Activated CD4-positive, alpha-beta T cell treated with anti-CD3 and anti-CD28 coated beads, Interleukin-2, amount 10 ng/mL, durations not matched to agents 7 days and 5 days (primary cell): ENCODE measurements at places on chromosomes 13 and 19. TPM values are rescaled to one million over a fixed set of nuclear protein-coding genes. Genes with fewer than 3 reads are reported as not detected.
A peak's percentile ranks its signal among the peaks of the same experiment; 100 is the strongest.

LRRC63 gene
- total RNA-seq: 1.0 TPM

GRCh38 chr13:104961246-104961645, 1574.2 kb downstream of the EFNB2 start:
- H3K27ac ChIP-seq: no peak overlapping the region
- no peaks in the 10 kb centered on the region for H3K27me3 ChIP-seq
- no peak overlapping the region for H3K4me3 ChIP-seq
- H3K4me1 ChIP-seq: no peaks in the 10 kb centered on the region

DNA sequence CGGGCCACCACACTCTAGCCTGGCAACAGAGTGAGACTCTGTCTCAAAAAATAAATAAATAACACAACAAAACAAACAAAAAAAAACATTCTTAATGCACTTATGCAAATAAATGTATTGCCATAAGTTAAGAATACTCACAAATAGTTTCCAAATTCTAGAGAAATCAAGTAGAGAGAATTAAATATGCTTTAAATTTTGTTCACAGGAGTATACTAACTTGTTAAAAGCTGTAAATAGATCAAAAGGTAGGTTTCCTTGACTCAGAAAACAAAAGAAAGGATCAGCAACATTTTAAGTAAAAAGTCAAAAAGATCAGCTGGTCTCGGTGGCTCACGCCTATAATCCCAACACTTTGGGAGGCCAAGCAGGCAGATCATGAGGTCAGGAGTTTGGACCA, 50.5 kb upstream of the ZNF429 start:
- peaks cover 25% of the 10 kb centered on the region for H3K36me3 ChIP-seq
- no peaks in the 10 kb centered on the region for H3K27me3 ChIP-seq
- H3K4me1 ChIP-seq: no peaks in the 10 kb centered on the region
- H3K4me3 ChIP-seq: no peak overlapping the region
- no peak for DNase-seq

- DNase-seq: no peak
- no peaks in the 10 kb centered on the region for H3K4me1 ChIP-seq
- no peak overlapping the region for H3K4me3 ChIP-seq
- H3K27ac ChIP-seq: no peak overlapping the region
- H3K36me3 ChIP-seq: no peaks in the 10 kb centered on the region
- H3K27me3 ChIP-seq: no peaks in the 10 kb centered on the region
Observed at GRCh38 chr19:31784671-31785101, 435.4 kb upstream of the TSHZ3 start.

- no peaks in the 10 kb centered on the region for H3K36me3 ChIP-seq
- DNase-seq: no peak
- H3K4me1 ChIP-seq: peaks cover 6% of the 10 kb centered on the region
- no peak overlapping the region for H3K4me3 ChIP-seq
Observed at GRCh38 chr13:98664924-98665637, 87.4 kb downstream of the SLC15A1 start.

- no peak overlapping the region for H3K4me3 ChIP-seq
- H3K27me3 ChIP-seq: peaks cover 51% of the 10 kb centered on the region
- DNase-seq: no peak
- no peaks in the 10 kb centered on the region for H3K36me3 ChIP-seq
- H3K27ac ChIP-seq: no peak overlapping the region
- peaks cover 59% of the 10 kb centered on the region for H3K4me1 ChIP-seq
Observed at GRCh38 chr19:45474606-45475521, 7.1 kb downstream of the FOSB start.

GRCh38 chr13:91405240-91405639, 6.8 kb downstream of the GPC5 start:
- H3K27ac ChIP-seq: no peak overlapping the region
- no peak overlapping the region for H3K4me3 ChIP-seq
- no peaks in the 10 kb centered on the region for H3K4me1 ChIP-seq
- H3K27me3 ChIP-seq: peaks cover 44% of the 10 kb centered on the region
- H3K36me3 ChIP-seq: no peaks in the 10 kb centered on the region
- no peak for DNase-seq

- peaks cover 2% of the 10 kb centered on the region for H3K27me3 ChIP-seq
- H3K4me1 ChIP-seq: peaks cover 5% of the 10 kb centered on the region
- DNase-seq: peak; percentile 85
- no peak overlapping the region for H3K4me3 ChIP-seq
Observed at GRCh38 chr19:46542428-46543230, 47.0 kb upstream of the PNMA8B start.
